Hematopoietic multipotent progenitor cell (in vitro differentiated cells): ENCODE measurements at places on chromosomes 6 and 20. TPM values are rescaled to one million over a fixed set of nuclear protein-coding genes. Genes with fewer than 3 reads are reported as not detected.

DNA sequence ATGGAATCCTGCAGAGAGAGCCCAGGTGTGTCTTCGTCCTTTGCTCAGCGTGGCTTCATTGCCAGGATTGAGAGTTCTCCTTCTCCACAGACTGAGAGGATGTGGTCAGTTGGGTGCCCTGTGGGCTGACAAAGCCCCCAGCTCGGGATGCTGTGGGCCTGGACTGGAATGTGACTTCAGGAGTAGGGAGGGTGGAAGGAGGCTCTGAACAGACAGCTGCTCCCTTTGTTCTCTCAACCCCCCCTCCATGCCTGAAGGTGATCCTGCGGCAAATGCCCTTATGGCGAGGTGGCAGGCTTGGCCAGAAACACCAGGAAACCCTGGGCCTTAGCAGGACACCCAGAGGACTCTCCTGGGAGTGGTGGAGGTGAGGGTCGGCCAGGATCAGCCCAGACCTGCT lies 1.8 kb upstream of the CST5 start:
- DNase-seq: no peak

DNA sequence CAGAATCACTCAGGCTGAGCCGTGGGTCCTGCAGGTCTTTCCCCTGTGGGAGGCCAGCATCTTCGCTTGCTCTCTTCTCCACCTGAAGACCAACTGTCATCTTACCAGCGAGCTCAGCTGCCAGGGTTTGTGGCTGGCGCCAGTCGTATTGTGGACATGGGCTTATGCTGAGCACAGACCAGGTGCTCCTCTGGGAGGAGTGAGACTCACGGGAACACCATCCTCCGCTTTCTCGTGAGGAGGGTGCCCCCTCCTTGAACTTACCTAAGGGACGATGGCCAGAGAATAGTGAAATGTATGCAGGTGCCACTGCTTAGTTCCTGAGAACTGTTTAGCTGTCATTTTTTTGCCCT lies 17.1 kb downstream of the WRNIP1 start:
- no peak for DNase-seq

GRCh38 chr6:36245572-36246061 lies 24.2 kb upstream of the PNPLA1 start:
- DNase-seq: no peak

DNA sequence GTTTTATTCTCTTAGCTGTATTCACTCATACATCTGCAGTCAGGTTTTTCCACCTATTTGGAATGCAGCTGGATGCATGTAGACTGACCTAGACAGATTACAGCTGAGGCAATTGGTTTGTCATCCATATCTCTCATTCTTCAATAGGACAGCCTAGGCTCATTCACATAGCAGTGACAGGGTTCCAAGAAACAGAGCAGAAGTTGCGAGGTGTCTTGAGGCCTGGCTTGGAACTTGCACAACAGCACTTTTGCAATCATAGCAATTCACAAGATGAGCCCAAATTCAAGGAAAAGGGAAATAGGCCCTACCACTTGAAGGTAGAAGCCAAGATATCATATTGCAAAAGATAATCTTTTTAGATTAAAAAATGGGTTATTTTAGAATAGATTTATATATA lies 508.9 kb upstream of the JAG1 start:
- no peak for DNase-seq

- no peak for DNase-seq
Measured at GRCh38 chr6:81950877-81951276, 198.4 kb upstream of the TENT5A start.

DNA sequence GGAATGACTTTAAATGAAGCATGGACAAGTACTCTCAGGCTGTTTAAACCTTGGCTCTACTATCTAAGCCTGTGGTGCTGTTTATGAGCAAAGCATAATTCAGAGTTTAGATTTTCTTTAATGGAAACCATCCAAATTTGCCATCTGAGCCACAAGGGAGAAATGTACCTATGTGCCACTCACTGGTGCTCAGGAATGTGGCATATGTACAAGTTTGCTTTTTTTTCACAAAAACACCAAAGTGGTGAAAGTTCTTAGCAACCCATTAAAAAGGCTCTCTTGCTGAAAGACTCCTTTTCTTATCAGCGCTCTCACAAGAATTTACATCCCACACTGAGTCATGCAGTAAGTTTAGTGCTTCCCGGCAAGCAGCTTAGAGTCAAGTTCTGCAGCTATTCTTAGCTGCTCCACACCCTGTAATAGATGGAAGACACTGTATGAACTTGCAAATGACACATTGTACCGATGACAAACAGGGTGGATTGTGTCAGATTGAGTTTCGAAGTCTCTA lies 57.3 kb upstream of the MLIP start:
- DNase-seq: no peak

DNA sequence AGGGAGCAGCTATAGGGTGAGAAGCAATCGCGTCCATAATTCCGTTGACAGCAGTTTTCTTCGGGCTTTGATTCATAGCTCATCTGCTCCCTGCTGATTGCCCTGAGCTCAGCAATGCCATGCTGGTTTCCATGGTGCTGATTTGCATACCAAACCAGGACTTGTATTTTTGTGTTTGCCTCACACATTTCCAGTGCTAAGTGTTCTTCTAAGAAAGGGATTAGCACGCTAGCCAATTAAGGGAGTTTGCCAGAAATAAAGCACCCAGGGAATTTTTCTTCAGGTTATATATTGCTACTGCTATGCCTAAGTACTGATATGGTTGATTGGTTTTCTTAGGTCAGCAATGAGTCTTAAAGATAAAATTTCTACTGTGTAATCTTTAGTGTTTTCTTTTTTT lies 177.6 kb downstream of the PLCB1 start:
- no peak for DNase-seq

DNA sequence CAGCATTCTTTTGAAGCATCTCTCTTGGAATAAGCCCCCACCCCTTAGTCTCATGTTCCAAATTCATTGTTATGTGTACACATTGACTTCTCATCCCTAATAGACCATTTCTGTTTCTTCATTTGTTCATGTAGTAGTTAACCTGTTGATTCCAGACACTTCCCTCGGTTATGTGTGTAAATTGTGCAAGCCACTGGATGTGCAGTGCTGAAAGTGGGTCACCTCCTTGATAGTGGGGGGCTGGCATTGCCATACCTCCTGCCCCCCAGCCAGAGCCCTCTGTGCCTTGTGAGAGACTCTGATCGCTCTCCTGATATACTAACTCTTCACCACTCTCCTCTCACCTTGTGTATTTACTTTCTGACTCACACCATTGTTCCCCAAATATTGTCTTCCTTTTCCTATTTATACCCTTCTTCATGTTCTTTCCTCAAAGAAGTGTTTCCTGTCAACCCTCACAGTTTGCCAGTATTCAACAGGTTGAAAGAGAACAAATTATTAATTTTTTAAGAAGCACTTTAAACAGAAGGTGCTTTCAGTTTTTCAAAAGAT lies 59.0 kb downstream of the HIVEP1 start:
- DNase-seq: no peak

GRCh38 chr20:2538931-2539720 lies 2.8 kb downstream of the TMC2 start:
- no peak for DNase-seq

DNA sequence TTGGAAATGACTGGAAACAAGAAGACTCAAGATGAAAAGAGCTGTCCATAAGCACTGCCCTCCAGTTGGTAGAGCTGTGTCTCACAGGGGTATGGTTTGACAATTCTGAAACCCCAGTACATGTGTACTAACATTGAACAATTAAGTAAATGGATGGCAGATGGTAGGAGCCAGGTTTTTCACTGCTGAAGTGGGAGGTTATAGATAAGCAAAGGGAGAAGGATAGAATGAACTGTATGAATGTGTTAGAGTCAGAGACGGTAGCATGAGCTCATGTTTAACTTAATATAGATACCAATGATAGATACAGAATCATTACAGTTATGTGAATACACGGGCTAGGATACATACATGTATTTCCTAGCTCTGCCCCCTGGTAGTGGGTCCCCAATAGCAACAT lies 95.0 kb upstream of the SIRPA start:
- DNase-seq: no peak

- DNase-seq: no peak
Measured at GRCh38 chr6:144728804-144729203, 443.7 kb downstream of the UTRN start.

- DNase-seq: peak; percentile 64
Measured at GRCh38 chr6:108565091-108565766, 4.5 kb downstream of the FOXO3 start.

Gene GSTA2
- total RNA-seq: not detected

Gene BTN1A1
- not detected for total RNA-seq

Gene CAPN11
- total RNA-seq: 7.3 TPM

Gene SIRPA
- total RNA-seq: 8.1 TPM

Gene CLDN20
- total RNA-seq: not detected

Gene CST11
- total RNA-seq: not detected
